Pulmonary artery endothelial cell (primary cell): ENCODE measurements at places on chromosomes 16 and 17.

DNA sequence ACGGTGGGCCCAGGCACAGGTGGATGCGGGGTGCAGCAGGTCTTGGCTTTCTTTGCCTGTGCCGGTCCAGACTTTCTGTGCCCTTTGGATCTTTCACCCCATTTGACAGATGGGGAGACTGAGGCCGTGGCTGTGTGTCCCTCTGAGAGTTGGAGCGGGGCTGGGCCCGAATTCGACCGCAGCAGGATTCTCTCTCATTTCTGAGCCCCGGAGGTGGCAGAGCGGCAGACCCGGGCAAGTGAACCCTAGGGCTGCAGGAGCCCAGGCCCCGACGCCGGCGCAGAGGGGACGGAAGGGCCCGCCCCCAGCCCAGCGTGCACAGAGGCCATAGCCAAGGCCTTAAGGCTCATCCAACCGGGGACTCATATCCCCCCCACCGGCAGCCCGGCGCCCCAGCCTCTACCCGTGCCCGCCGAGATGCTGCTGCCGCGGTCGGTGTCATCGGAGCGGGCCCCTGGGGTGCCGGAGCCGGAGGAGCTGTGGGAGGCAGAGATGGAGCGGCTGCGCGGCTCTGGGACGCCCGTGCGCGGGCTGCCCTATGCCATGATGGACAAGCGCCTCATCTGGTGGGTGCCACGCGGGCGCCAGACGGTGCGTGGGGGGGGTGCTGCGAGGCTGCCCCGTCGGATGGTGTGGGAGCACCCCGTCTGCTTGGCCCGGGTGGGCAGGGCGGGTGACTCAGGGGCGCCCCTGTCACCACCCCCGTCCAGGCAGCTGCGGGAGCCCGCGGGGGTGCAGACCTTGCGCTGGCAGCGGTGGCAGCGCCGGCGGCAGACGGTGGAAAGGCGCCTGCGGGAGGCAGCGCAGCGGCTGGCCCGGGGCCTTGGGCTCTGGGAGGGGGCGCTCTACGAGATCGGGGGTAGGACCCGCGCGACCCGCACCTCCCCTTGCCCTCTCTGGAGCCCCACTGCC, 857 bp downstream of the TMC8 start:
- no peak for DNase-seq

- no peak for DNase-seq
These were observed 6.2 kb downstream of the CYBC1 start for GRCh38 chr17:82444284-82444893.

DNA sequence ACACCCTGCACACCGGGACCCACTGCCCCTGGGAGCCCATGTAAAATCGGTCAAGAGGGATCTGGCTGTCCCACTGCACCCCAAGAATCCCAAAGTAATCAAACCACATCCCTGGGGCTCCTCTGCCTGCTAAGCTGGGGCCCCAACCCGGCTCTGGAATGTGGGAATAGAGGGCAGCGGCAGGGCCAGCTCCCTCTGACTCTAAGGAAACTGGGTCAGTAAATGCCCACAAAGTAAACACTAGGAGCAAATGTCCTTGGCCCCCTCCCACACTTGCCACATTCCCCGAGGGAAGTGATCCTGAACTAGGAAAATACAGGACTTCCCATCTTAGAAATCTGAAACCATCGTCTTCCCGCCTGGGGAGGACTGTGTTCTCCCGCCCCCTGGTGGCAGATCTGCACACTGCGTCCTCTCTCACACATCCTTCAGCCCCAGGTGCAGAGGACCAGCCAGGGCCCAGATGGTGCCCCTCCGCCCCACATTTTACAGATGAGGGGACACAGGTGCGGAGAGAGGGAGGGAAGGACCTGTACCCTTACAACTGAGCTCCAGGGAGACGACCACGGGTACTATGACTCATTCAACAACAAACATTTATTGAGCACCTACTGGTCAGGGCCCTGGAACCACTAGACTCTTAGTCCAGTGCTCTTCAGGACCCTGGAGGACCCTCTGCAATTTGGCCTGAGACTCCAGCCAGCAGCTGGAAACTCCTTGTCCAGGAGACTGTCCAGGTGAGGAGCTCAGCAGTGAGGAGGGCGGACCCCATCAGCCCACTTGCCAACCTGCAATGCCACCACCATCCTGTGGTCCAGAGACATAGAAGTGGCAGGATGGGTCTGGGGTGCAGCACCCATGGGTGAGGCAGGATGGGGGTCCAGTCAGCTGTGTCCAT, 10.1 kb downstream of the P3H4 start:
- DNase-seq, result no peak

GRCh38 chr16:30112197-30113030, 923 bp downstream of the GDPD3 start:
- DNase-seq, result no peak

DNA sequence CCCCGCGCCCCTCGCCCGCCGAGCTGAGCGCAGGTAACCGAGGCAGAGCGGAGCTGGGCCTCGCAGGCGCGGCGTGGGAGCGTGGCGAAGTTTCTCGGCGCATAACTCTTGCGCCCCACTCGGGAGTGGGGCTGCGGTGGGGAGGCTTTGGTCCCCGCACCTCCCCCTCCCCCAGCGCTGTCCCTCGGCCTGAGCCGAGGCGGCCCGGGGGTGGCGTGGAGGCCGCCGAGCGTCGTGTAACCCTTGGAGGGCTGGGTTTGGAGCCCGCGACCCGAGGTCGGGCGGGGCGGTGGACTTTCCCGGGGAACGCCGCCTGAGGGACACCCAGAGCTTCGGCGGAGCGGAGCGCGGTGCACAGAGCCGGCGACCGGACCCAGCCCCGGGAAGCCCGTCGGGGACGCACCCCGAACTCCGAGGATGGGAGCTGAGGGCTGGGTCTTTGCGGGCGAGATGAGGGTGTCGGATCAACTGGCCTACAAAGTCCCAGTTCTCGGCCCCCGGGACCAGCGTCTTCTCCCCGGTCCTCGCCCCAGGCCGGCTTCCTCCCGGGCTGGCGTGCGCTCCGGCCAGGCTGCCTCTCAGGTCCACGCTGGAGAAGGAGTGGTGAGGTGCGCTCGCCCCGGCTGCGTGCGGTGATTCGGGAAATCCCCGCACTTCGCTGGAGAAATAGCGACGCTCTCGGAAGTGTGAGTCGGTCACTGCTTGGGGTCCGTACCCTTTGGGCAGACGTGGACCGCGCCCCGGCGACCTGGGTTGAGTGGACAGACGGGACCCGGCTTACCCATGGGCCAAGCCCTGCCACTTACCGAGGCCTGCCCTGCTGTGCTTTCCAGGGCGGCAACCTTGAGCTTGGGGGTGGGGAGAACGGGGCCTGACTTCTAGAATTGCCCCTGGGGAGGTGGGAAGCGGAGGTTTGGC, 168.4 kb downstream of the RAB11FIP4 start:
- no peak for DNase-seq

GRCh38 chr17:82244413-82245133, 15.7 kb downstream of the SLC16A3 start:
- DNase-seq, result no peak

DNA sequence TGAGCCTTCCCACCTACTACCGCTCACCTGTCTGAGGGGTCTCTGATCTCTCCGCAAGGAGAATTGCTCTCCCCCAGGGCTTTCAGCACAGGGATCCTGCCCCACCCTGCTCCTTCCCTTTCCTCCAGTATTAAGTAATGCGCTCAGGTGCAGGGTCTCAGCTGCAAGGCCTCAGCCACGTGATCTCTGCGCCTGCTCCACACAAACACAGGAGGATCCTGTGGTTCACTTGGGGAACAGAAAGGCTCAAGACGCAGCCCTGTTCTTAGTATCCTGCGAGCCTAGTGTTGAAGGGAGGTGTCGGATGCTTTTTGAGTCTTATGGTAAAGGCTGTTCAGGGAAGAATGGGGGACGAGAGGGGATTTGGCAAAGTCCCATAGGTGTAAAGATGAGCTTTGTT, 41.6 kb upstream of the GCSH start:
- DNase-seq, result no peak

- no peak for DNase-seq
These were observed 12.8 kb upstream of the AKAP1 start for GRCh38 chr17:57071991-57072944.

DNA sequence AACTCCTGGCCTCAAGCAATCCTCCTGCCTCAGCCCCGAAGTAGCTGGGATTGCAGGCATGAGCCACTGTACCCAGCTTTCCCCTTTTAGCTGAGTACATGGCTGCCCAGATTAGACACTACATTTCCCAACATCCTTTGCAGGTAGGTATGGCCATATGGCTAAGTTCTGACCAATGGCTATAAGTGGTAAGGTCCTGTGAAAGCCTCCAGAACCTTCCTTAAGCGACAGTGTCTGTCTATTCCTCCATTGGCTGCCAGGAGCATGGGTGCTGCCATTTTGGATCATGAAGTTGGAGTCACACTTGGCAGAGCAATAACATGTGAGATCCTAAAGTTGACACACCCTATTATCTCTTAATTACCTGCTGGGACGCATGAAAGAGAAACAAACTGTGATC, 24.4 kb upstream of the CRHR1 start:
- no peak for DNase-seq

DNA sequence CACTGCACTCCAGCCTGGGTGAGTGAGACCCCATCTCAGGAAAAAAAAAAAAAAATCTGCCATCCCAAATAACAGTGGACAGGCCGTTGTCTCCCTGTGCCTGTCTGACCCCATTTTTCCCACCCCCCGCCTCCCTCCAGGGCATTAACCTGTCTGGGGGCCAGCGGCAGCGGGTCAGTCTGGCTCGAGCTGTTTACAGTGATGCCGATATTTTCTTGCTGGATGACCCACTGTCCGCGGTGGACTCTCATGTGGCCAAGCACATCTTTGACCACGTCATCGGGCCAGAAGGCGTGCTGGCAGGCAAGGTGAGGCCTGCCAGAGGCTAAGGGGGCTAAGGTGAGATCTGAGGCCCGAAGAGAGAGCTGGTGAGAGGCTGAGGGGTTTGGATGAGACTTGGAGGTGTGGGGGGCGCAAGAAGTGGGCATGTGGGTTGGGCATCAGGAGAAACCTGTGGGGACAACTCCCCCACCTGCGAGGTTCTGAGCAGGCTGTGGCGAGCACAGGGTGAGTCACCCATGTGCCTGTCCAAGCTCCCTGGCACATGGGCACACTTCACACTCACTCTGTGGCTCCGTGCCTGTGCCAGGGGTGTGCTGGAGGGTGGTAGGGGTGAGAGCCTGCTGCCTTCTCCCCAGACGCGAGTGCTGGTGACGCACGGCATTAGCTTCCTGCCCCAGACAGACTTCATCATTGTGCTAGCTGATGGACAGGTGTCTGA, 34.7 kb downstream of the ANKRD40 start:
- DNase-seq, result no peak

DNA sequence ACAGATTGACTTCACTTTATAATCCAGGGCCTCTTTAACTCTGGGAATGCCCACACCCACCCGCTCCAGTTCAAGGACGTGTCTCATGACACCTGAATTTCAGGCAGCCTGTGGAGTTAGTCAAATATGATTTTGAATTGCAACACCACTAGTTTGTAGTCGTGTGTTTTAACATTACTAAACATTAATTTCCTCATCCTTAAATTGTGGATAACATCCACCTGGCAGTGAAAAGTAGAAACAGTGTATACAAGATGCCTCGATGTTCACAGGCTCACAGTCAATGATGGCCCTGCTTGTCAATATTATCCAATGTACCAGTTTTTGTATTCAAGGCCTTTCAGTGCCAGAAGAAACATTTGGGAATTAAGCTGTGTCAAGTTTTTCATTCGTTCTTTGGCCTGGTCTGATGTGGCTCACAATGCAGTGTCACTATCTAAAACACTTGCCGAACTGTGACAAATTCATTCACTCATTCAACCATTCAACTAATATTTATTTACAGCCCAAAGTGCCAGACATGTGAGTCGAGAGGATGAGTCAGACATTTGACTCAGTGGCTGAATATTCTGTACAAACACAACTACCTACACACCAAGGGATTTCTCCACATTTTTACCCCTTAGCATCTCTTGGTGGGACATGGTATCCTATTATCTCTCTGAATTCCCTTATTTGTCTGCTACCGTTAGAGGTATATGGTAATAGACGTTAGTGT, 1.4 kb downstream of the MEIOB start:
- peak; percentile 2 for DNase-seq

GRCh38 chr16:68355447-68356248, 44.8 kb downstream of the PRMT7 start:
- DNase-seq, result no peak

GRCh38 chr16:11169641-11170040, 86.4 kb downstream of the SOCS1 start:
- no peak for DNase-seq

GRCh38 chr17:36647636-36648035, 46.3 kb downstream of the MRM1 start:
- DNase-seq, result no peak

DNA sequence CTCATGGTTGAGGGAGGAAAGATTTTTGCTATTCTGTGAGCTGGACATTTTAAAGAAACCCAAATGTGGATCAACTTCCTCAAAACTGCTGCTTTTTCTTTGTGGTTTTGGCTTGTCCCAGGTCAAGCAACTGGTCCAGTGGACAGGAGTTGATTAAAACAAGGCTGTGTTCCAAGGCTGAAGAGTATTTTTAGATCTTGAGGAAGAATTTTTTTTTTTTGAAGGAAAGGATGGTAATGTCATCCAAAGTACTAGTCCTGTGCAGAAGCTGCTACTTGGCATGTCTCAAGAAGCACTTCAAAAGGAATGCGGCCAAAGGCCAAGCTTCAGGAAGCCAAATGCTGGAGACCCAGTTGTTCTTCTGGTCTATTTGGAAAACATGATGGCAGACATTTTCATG, 8.0 kb upstream of the MYH2 start:
- no peak for DNase-seq

DNA sequence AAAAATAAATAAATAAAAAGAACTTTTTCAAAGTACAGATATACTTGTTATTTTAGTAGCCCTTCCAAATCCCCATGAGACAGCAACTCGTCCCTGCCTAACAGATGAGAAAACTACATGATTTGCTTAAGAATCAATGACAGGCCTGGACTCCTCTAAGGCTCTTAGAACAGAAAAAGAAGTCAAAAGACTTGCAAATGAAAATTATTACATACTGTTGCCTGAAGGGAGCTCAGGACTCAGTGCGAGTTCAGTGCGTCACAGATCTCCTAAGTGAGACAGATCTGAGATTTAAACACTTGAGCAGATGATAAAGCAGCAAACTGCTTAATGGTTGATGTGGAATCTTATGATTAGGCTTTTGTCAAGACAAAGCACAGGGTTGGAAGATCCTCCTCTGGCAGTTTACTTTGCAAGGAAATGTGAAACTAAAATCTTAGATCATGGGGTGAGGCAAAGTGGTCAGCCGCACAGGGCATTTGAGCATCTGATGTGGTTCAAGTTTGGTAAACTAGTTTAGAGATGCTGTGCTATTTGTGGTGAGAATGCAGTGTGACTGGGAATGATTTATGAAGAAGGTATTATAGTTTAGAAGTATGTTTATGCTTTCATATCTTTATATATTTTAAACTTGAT, 138.1 kb downstream of the TRIM37 start:
- no peak for DNase-seq

- no peak for DNase-seq
These were observed 34.3 kb upstream of the PRSS54 start for GRCh38 chr16:58329135-58329534.

- no peak for DNase-seq
These were observed 16.4 kb downstream of the REXO5 start for GRCh38 chr16:20822521-20823325.

- no peak for DNase-seq
These were observed 152.5 kb downstream of the LGALS9B start for GRCh38 chr17:20314834-20315233.

- DNase-seq, result no peak
These were observed 83.8 kb upstream of the HNF1B start for GRCh38 chr17:37828651-37829124.

- DNase-seq, result peak; percentile 32
These were observed 7.1 kb upstream of the LGALS3BP start for GRCh38 chr17:78986649-78987328.
